Nephron progenitor cell (in vitro differentiated cells): ENCODE measurements at places on chromosomes 13 and 19.
A peak's percentile ranks its signal among the peaks of the same experiment; 100 is the strongest.

DNA sequence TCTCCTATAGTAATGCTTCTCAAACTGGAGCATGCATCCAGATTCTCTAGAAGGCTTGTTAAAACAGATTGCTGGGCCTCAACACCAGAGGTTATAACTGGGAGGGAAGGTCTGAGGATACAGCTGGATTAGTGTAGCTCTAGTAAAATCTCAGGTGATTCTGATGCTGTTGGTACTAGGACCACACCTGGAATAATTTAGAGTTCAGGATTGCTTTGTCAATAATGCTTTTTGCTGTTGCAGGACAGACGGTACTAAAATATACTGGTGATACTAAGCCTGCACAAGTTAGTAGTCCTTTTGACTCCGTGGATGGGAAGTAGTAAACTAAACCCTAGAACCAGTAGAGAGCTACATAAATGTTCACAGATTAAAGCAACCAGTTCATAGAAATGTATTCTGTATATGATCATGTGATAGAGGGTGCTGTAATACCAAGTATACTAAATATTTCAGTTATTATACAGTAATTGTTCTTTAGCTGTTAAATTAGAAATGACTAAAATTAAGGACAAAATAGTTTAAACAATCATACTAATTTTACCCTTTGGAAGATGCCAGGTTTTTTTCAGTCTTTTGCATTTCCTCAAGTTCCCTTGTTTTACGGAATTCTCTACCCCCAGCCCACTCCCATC, 258.2 kb upstream of the STARD13 start:
- DNase-seq, result no peak

DNA sequence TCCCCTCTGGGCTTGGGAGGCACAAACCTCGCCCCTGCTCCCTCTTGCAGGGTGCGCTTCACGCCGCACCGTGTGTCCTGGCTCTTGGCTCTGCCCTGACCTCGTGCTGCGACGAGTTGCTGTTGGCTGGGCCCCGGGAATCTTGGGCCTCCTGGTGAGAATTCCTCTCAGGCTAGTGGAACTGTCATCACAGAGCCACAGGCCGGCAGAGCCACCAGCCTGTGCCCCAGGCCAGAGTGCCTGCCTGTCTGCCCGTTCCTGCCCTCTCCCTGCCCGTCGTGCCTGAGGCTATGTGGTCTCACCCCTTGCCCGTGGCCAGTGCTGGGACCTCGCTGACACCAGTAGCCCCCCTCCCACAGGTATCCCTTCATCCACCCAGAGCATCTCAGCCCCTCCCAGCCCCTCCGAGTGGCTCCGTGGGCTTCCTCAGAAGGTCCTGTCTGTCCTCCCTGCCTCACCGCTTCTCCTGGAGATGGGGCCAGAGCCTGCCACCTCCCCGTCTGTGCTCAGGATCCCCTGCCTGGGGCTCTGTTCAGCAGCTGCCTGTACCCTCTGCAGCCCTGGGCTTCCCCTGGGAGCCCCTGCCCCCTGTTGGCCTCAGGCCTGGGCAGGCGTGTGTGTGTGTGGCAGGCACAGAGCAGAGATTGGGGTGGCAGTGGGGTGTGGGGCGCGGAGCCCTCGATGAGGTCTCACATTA, 13.3 kb downstream of the NDUFB7 start:
- no peak for DNase-seq

DNA sequence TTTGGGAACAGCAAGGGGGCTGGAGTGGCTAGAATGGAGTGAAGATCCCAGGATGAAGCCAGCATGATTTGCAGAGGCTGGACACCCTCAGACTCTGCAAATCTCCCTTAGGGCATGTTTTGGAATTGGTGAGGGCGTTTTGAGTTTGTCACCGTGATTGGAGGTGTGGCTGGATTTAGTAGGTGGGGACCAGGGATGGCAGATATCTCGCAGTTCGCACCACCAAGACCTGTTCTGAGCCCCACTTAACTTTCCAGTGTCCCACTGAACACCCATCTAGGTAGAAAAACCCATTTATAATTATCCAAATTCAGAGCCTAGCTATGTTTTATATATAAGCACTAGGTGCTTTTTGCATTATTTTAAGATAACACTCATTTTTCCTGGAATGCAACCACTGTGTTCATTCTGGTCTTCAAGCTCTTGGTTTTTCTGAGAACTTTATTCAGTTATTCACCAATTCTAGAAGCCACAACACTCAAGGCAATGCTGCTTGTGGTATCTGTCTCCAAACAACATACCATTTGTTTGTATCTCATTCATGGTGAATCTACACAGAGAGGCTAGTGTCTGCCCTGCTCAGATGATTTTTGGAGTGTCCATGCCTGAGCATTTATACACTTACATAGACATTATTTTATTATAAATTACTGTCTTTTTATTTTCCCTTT, 3.0 kb upstream of the NANOS2 start:
- DNase-seq, result no peak

DNA sequence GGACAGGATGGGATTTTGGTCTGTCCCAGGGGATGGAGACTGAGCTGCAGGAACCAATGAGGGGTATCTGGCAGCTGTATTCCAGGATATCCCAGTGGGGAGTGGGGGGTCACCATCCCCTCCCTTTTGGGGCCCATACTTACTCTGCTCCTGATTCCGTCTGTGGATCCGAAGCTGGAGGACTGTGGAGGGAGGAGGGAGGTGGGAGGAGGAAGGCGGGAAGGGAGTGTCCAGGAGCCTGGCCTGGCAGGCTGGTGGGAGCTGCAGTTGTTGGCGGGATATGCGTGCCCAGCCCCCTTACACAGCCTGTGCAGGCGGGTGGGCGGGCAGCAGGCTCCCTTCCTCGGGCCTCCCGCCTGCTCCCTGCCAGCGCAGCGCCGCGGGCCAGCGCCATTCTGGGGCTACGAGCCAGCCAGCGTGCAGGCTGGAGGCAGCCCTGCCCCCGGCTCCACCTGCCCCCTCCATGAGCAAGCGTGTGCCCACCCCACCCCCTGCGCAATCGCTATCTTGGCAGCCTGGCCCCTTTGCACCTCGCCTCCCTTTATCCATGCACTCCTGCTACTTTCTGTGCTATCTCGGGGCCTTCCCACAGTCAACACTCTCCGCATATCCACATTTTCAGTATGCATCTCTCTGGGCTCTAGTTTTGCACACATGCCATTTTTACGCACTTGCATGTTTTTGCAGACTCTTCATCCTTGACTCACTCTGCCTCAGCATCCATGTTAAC, 2.8 kb downstream of the MAMSTR start:
- DNase-seq, result peak; percentile 63

DNA sequence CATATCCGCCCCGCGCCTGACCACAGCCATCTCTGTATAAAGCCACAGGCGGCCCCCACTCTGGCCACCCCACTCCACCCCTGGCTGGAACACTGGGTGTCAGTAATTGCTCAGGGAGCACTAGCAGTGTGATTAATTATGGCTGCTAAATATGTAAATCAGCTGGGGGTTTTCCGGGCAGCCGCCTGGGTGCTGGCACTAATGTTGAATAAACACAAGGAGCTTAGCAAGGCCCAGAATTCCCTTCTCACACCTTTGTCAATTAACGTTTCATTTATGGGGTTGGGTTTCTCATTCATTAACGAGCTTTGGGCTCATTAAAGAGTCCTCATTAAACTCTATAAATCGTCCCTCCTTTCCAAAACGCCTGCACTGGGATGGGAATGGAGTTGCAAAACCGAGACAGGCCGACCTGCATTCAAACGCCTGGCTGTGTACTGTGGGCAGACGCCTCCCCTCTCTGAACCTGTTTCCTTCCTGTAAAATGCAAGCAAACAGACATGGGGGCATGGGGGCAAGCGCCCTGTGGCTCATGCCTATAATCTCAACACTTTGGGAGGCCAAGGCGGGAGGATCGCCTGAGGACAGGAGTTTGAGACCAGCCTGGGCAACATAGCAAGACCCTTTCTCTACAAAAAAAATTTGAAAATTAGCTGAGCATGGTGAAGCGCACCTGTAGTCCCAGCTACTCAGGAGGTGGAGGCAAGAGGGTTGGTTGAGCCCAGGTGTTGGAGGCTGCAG, 17.7 kb upstream of the OLFM2 start:
- no peak for DNase-seq

GRCh38 chr13:40231751-40232150, 434.7 kb downstream of the FOXO1 start:
- no peak for DNase-seq

- no peak for DNase-seq
Measured at GRCh38 chr19:5074407-5074806, 105.5 kb downstream of the KDM4B start.

DNA sequence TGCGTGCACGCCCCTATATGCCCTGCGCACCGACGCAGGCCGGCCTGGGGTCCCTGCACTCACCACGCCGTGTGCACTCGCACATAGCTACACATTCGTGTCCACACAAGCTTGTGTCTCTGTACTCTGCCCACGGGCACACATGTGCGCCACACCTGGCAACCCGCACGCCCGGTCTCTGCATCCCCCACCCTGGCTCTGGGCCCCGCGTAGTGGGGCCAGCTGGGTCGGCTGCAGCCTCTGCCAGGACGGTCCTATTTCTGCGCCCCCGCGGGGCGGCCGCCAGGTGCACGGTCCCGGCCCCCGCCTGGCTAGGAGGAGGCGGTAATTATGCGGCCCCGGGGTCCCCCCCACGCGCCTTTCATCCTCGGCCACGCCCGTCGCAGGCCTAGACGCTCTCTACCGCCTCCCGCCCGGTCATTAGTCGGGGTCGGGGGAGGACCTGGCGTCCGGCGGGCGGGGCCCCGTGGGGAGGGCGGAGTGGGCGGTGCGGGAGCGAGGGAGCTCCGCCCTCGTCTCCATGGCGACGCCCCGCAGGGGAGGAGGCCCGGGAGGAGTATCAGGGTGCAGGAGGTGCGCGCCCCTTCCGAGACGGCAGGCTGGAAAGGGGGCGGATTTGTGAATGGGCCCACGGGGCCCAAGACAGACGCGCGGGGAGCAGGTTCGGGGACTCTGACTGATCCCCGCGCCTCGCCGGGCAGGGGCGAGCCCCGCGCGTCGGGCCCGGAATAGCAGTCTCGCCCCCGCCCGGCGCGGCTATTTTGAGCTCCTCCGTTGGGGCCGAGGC, 2.8 kb upstream of the CIRBP start:
- peak; percentile 86 for DNase-seq

DNA sequence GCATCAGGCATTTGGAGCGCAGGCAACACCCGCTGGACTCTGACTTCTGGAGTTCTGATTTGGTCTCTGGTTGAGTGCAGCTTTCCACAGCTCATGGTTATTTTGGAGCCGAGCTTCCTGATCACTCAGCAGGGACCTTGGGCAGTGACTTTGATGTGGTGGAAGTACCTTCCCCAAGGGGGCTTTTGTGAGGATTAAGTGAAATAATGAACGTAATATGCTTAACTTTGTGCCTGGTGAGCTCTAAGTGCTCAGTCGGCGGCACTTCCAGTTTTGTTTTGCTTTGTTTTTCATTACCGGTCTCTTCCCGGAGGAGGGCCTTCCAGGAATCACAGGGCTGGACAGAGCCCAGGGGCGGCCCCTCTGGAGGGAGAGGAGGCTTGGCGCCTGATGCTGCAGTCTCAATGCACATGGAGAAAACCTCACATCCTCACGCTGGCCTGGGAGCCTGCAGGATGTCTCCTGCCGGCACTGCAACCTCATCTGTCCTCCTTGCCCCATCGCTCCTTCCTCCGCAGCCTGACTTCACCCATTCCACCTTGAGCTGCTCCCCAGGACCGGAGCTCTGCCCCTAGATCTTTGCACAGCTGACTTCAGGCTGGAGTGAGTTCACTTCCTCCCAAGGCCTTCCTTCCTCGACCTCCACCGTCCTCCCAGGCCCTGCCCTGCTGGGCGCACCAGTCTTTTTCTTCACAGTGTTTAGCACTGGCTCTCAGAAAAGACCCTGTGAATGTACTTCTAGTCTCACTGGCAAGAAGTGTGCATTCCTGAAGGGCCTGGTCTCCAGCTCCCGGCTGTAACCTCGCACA, 1.5 kb downstream of the PLEKHF1 start:
- peak; percentile 62 for DNase-seq

- DNase-seq, result no peak
Measured at GRCh38 chr19:46229442-46229841, at the start of gene IGFL1. TSS of gene IGFL1 (plus strand) at chr19:46229742. CDS start at chr19:46229775, 33 bp downstream.
